T-helper 9 cell (primary cell): ENCODE measurements at places on chromosomes 1 and 21.
A peak's percentile ranks its signal among the peaks of the same experiment; 100 is the strongest.

- no peak for DNase-seq
These were observed 48.7 kb upstream of the PSEN2 start for GRCh38 chr1:226821719-226822085.

DNA sequence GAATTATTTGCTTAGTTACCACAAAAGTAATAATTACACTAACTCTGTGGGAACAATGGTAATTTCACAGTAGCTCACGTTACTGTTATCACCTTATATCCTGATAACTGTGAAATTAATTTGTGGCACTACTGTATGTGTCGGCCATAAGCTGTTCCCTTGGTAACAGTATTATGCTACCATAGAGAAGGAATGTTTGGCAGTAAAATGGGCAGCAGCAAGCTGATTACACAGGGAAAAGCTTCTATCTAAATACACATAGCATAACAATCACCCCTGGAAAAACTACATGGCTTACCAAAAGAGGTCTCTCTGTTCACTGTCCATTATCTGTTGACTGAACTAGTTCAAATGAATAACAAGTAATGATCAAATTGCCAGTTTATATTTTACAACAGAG lies 124.1 kb downstream of the DPYD start:
- DNase-seq, result no peak

DNA sequence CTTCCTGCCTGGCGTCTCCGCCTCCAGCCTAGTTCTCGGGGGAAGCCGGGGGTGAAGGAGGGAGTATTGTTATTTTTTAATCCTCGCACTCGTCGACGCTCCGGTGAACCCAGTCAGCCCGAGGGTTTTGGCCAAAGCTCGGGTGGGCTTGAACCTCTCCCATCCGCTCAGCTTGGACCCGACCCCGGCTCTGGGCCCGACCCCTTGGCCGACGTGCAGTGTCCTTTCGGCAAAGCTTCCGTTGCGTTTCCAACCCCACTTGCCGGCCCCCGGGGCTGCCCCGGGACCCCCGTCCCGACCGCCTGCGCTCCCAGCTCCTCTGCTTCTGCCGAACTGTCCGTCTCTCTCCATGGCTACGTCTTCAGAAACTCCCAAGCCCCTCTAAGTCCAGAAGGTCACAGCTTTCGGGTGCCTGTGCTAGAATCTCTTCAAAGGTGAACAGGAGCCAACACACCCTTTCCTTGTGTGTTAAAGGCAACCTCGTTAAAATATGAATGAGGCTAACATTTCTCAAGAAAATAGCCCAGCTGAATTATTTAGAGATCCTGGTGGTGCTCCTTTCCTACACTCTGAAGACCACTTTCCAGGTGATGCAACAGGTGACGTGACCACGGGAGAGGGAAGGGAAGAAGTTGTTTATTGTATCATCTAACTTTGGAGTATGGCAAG lies 647 bp downstream of the DESI2 start:
- DNase-seq, result no peak

- no peak for DNase-seq
These were observed 420.1 kb downstream of the DPYD start for GRCh38 chr1:97500760-97501159.

- no peak for DNase-seq
These were observed 268.5 kb downstream of the BRINP2 start for GRCh38 chr1:177439301-177439700.

GRCh38 chr1:172704420-172705210 lies 45.7 kb downstream of the FASLG start:
- DNase-seq, result no peak

DNA sequence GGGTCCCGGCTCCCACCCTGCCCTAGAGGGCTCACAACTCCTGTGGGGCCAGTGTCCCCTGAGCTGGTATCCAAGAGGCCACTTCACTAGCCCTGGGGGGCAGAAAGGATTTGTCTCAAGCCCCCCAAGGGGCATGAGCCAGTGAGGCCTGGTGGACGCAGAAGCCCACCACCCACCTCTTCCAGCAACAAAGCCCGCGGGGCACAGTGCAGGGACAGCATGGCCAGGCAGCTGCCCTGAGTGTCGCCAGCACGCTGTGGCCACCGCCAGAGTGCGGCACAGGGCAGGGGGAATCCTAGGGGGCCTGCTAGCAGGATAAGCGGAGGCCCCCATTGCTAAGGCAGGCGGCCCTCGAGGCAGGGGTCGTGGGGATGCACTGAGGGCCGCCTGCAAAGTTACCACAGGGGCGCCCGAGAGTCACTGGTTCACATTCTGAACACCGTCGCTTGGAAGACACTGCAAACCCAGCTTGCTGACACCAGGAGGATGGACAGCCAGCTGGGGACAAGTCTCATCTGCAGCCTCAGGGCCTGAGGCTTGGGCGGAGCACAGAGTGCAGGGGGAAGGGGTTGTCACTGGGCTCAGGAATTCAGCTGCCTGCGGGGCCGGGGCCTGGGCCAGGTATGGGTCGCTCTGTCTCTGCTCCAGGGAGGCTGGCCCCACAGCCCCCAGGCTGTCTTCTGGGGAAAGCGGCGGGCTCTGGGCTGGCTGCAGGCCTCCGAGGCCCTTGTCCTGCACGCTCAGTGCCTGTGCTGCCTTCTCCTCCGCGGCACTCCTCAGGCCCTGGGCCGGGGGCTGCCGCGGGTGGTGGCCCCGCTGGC lies 26.8 kb downstream of the SLC19A1 start:
- DNase-seq, result no peak

- no peak for DNase-seq
These were observed 44.3 kb upstream of the IL10 start for GRCh38 chr1:206816390-206817287.

GRCh38 chr1:162108426-162108825 lies 38.9 kb downstream of the NOS1AP start:
- no peak for DNase-seq

- no peak for DNase-seq
These were observed 18.3 kb downstream of the GPR137B start for GRCh38 chr1:236160540-236161127.

GRCh38 chr1:168428063-168428731 lies 115.6 kb downstream of the XCL2 start:
- no peak for DNase-seq

DNA sequence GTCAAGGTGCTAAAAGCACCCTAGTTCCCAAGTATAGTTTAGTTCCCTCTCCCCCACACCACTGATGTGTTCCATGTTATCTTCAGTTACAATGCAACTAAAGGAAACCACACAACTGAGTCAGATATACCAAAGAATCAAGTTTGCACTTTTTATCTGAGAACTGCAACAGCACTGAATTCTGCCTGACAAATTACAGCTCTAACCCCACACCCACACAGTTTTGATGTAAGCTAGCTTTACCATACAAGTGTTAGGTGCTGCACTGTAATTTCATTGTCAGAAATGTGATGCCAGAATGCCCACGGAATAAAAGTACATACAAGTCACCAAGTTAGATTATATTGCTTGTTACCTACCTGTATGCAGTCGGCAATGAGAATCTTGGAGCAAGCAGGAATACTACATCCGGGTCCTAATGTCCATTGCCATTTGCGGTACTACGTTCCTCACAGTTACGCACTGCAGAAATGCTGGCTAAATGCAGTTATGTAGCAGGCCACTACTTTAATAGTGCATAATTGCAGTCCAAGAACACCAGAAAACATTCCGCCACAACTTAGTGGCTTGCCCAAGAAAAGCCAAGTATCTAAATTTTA lies 12.1 kb downstream of the SFPQ start:
- DNase-seq, result no peak

- DNase-seq, result no peak
These were observed 17.2 kb downstream of the VCAM1 start for GRCh38 chr1:100736746-100737145.

GRCh38 chr1:55500601-55501000 lies 285.4 kb upstream of the USP24 start:
- DNase-seq, result no peak

GRCh38 chr1:15998929-15999328 lies 5.1 kb upstream of the SRARP start:
- no peak for DNase-seq

GRCh38 chr1:72634946-72635345 lies 352.6 kb upstream of the NEGR1 start:
- DNase-seq, result no peak

DNA sequence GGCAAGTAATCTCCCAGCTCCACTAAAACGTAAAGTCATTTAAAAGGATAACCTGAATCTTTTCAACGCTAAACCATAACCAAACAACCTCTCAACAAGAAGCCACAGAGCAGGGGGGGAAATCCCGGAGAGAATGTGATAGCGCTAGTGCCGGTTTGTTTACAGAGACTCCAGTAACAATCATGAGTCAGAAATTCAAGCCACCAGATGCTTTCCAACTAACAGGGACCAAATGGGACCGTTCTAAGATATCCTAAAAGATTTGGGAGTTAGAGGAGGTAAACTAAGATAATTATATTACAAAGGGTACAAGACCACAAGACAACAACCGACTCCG lies 825 bp downstream of the DCAF8 start:
- peak; percentile 56 for DNase-seq

DNA sequence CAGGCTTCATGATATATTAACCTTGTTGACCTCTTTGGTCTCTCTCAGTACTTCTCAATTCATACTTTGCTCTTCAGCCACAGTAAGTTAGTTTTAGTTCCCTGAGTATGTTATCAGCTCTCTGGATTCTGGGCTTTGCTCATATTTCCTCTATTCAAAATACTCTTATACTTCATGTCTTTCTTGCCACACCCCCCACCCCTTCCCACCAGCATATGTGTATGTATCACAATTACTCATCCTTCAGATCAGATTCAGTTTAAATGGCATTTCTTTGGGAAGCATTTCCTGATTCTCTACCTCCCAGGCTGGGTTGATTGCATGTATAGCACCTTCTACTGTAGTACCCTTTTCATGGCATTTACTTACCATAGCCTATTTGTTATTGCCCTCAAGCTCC lies 28.3 kb downstream of the SLC30A7 start:
- no peak for DNase-seq

- DNase-seq, result no peak
These were observed 40.6 kb upstream of the TSNAX start for GRCh38 chr1:231487910-231488309.

DNA sequence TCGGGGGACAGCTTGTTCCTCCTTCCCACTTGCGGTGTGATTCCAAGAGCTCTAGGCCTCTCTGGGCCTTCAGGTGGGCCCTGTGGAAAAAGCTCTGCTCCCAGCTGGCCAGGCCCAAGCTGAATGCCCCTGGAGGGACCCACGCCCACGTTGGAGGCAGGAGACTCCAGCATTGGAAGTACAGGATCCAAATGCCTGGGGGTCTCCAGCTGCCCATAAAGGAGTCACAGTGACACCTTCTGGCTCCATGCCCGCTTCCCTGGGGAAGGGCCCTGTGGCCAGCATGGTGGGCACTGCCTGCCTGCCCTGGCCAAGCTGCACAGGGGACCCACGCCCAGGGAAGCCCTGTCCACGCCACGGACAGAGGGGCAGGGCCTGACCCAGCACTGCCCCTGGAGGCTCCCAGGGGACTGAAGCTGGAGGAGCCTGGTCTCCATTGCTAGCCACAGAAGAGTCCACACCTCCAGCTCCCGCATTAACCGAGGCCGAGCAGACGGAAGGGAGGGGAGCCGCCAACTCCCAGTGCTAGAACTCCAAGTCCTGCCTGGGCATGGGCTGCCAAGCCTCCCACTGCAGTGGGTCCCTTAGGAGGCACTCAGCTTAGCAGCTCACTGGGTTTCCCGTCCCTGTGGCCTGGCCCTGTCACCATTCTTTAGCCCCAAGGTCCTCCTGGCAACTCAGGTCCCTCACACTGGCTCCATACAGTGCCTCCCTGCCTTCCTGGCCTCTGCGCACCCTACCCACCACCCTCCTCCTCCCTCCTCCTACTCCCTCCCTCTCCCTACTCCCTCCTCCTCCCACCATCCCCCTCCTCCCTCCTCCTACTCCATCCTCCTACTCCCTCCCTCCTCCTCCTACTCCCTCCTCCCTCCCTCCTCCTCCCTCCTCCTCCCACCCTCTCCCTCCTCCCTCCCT lies 41.9 kb downstream of the WNT9A start:
- DNase-seq, result no peak

DNA sequence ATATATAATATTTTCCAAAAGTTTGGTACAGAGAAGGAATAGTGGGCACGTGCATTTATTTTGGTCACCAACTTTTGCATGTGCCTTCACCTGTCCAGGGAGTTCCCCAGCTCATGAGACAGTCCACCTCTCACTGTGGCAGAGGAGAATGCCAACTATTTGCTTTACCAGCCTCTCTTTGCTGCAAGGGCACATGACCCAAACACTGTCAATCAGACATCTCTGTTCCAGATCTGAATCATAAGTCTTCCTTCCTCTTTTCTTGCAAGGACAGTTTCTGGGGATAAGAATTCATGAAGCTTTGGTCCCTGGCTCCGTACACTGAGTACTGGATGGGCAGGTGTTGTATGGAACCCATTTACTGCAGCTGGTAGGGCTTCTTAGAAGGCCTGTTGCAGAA lies 38.6 kb downstream of the C1orf87 start:
- no peak for DNase-seq

GRCh38 chr1:43121256-43121900 lies 50.7 kb downstream of the EBNA1BP2 start:
- DNase-seq, result no peak

DNA sequence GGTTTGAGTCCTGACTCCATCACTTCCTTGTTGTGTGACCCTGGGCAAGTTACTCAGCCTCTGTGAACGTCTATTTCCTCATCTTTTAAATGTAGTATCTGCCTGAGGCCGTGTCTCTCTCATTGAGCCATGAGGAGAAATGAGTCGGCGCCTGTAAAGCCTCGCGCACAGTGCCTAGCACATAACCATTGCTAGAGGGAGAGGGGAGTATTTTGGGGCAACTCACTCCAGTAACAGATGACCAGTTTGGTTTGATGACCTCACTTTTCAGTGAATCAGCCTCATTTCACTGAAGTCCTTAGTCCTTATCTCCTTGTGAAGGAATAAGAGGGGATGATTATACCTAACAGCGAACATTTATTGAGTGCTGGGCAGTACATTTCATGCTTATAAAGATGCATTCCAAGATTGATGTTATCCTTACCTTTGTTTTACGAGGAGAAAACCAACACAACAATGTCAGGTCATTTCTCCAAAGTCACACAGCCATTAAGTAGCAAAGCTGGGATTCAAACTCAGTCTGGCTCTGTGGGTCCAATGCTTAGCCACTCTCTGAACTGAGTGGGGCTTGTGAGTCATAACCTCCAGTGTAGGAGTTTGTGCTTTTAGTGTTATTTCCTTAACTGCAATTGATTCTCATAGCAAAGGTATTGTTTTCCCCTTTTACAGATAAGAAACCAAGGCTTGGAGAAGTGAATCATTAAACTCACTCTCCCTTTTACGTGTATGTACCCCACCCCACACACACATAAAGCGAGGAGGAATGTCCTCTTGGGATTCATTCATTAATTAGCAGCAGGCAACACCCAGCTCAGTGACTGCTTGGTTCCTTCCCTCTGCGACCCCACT lies 25.9 kb downstream of the KCNC4 start:
- no peak for DNase-seq

- DNase-seq, result no peak
These were observed 178.5 kb downstream of the RHOU start for GRCh38 chr1:228913626-228914414.

- DNase-seq, result no peak
These were observed 49.6 kb upstream of the EDEM3 start for GRCh38 chr1:184804220-184804619.

DNA sequence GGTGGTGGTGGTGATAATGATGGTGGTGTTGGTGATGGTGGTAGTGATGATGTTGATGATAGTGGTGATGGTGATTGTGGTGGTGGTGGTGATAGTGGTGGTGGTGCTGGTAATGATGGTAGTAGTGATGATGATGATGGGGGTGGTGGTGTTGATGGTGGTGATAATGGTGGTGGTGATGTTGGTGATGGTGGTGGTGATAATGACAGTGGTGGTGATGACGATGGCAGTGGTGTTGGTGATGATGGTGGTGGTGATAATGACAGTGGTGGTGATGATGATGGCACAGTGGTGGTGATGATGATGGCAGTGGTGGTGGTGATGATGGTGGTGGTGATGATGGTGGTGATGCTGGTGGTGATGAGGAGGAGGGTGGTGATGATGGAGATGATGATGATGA lies 7.0 kb upstream of the AJAP1 start:
- DNase-seq, result no peak
